Heart right ventricle (tissue), 16 donors: ENCODE measurements at places on chromosomes 12 and 14.

GRCh38 chr14:58098507-58098906, 53.5 kb downstream of the ARMH4 start:
- DNase-seq: no peak

DNA sequence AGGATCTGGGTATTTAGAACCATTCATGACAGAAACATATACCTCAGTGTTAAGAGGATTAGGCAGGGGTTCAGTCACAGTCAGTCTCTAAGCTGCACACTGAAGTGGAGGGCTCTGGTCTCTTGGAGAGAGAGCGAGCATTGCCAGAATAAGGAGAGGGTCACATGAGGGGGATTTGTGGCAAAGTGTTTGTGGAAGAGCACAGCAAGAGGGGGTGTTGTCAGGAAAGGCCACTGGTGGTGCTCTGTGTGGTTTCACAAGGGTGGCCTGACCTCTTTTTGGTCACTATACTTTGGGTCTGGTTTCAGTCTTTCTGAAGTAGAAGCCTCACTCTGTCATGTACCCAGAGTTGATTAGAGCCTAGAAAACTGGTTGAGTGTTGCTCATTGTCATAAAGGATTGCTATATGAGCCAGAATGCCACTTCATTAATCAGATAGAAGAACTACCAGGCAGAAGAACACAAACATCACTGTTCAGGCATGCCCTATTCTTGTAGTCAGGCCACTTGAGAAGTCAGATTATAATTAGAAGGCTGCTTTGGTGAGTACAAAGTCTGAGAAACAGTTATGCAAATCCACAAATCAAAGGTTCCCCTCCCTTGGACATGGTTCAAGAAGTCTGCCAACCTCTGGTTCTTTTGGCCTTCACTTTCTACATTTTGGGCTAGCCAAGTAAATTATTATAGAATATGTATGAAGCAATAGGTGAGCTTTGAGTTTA, 8.4 kb downstream of the TMEM19 start:
- DNase-seq: no peak

GRCh38 chr12:19707948-19708409, 268.7 kb downstream of the AEBP2 start:
- no peak for DNase-seq

DNA sequence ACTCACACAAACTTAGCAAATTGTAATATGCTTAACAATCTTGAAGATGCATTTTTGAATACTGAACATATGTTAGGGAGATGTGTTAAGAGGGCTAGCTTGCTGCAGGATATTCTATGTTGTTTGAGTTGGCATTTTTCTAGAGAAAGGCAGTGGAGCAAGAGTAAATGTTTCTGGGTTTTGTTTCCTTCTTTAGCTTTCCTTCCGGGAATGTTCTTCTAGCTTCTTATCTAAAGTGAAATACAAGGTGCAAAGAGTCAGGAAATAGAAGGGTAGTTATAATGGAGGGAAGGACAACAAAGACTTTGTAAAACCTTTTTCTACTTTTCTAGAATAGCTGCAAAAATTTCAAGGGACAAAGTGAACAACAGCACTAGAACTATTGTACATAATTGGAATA, 77.6 kb upstream of the KCNH3 start:
- no peak for DNase-seq

- no peak for DNase-seq
These were observed 8.9 kb downstream of the ANKRD9 start for GRCh38 chr14:102500713-102501112.

GRCh38 chr12:52645982-52646381, 6.0 kb downstream of the KRT2 start:
- DNase-seq: no peak

- no peak for DNase-seq
These were observed 17.3 kb downstream of the HIP1R start for GRCh38 chr12:122852336-122853275.

DNA sequence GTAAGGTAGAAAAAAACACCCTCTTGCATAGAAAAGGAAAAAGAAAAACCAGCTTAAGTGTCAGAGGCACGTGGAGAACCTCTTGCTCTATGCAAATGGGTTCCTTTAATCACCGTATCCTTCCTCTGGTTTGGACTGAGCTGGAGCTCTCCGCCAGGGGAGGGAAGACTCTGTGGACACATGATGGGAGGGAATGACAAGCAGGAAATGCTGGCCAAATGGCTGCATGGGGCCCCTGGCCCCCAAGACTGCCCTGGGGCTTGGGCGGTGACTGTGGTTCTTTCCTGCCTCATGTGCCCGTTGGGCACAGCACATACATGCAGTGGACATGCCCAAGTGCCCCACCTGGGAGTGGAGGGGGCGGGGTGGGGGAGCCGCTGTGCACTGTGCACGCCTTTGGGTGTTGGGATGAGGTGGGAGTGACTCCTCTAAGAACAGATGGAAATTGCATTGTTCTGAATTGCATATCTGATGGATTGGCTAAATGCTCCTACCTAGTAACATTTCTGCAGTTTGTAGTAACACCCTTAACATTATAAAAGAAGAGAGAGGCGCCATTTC, 166.4 kb upstream of the AVPR1A start:
- DNase-seq: no peak

DNA sequence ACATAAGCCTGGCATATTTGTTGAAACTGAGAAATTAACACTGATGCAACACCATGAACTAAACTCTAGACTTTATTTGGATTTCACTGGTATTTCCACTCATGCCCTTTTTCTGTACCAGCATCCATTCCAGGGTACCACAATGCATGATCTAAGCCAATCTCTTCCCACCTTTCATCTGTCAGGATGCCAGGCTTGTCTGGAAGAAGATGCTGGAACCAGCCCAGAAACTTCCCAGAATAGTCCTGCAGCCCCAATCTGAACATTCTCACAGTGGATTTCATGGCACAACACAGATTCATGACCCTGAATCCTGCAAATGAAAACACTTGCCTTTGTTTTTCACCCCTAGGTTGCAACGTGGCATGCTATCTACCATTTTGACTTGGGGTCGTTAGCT, 189.3 kb upstream of the LHX5 start:
- no peak for DNase-seq

- no peak for DNase-seq
These were observed 43.1 kb upstream of the GTF2A1 start for GRCh38 chr14:81263777-81264410.

GRCh38 chr14:93454224-93454623, 23.5 kb downstream of the UNC79 start:
- DNase-seq: no peak

DNA sequence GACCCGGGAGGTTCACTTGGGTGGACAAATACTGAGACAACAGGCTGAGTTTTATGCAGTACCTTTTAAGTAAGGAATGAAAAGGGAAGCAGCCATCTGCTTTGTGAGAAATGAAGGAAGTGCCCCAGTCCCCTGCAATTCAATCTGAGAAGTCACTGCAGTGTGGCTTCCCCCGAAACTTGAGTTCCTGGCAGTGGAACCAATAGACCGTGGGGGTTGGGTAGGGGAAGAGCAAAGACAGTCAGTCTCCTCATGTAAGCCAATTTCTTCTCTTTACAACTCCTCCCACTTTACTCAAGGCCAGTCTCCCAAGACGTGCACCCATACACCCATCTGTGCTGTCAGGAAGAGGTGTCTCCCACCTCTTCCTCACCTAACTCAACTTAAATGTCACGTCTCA, 206.5 kb downstream of the BCAT1 start:
- DNase-seq: no peak

GRCh38 chr14:23485326-23485725, 15.8 kb downstream of the NGDN start:
- no peak for DNase-seq

DNA sequence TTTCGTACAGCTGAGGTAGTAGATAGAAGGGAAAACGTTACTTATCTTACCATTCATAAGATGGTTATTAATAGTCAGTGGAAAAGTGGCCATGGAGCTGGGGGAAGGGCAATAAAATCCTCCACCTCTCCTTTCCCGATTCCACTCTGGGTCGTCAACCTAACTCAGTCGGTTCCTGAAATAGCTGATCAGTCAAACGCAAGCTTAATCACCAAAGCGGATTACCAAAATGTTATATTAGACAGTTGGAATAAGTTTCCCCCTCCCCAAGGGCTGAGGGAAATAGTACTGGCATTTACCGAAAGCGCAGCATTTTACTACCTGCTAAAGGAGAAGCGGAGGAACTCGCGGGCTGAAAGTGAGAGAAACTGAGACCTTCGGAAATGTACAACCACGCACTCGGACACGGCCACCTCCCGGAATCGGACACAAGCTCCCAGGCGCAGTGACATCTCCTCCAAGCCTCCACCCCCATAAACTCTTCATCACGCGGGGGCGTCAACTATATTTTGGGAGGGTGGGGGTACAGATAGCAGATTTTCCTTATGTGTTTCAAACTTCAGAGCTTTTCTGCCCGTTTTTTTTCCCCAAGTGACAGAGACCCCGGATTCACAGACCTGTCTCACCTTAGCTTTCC, 1.2 kb downstream of the PPM1H start:
- peak; percentile 9 for DNase-seq

- DNase-seq: no peak
These were observed 32.7 kb downstream of the PRMT8 start for GRCh38 chr12:3523728-3524127.

- DNase-seq: no peak
These were observed 1.7 kb upstream of the FLRT2 start for GRCh38 chr14:85528080-85528896.

GRCh38 chr12:69671597-69671996, 27.5 kb downstream of the BEST3 start:
- DNase-seq: no peak

- DNase-seq: no peak
These were observed 2.7 kb upstream of the BEGAIN start for GRCh38 chr14:100589760-100590469.

DNA sequence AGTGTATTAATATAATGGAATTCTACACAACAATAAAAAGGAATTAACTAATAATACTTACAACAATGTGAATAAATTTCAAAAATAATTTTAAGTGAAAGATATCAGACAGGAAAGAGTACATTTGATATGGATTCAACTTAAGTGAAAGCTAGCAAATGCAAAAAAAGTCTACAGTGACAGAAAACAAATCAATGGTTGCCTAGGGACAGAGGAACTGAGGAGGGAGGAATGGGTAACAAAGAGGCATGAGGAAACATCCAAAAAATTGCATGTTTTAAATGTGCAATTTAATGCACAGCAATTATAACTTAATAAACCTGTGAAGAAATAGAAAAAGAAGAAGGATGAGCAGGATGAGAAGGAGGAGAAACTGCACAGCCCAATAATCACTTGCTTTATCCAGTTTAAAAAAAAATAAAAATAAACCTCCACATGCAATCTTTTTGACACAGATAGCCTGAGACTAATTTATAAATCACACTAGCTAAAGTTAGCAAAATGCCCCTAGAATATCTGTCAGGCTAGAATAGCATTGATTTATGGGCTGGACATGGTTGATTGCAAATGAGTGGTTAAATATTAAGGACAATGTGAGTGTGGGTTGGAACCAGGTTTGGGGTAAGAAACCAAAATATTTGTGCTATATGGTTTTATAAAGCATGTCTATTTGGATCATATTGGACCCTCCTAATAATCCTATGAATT, 1089.1 kb downstream of the TRHDE start:
- no peak for DNase-seq

- no peak for DNase-seq
These were observed 32.0 kb downstream of the TSHR start for GRCh38 chr14:80987235-80988032.

DNA sequence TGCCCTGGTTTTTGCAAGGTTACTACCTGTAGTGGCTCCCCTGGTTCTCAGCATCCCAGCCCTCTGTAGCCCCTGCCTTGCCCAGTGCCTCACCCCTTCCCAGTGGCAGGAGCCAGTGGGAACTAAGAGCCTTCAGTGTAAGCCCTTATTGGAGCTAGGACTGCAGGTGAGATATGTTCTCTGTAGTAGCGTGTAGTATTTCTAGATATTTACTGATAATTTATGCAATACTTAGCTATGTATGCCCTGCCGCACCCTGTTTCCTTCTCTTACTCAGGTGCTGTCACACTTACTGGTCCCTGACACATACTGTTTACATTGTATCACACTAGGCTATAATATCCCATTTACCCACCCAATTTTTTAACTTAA, 3.6 kb downstream of the BMAL2 start:
- no peak for DNase-seq

- no peak for DNase-seq
These were observed 78.4 kb downstream of the SETD3 start for GRCh38 chr14:99402285-99402648.

DNA sequence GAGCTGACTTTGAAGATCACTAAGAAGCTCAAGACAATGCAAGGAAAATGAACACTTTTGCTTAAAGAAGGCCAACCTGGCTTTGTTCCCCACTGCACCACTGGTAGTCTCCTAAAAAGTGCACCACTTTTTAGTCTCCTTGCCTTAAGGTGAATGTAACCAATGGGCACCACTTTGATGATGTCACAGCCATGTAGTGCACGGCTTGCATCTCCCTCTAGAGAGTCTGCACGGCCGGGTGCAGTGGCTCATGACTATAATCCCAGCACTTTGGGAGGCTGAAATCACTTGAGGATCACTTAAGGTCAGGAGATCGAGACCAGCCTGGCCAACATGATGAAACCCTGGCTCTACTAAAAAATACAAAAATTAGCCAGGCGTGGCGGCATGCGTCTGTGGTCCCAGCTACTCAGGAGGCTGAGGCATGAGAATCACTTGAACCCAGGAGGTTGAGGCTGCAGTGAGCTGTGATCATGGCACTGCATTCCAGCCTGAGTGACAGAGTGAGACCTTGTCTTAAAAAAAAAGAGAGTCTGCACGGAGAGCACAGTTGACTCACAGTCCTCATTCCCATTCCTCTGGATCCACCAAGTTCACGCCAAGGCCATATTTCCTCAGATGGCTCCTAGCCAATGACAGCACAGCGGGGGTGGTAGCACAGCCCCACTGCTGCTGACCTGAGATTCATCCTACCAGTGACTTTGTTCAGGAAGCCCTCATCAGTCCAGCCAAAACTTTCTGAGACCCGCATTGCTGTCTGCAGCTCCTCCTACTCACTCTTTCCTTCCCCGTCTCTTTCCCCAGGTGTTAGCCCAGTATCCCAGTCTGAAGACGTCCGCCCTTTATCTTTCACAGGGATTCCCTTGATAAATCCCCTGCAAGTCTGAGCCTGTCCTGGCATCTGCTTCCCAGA, 16.5 kb upstream of the IFT81 start:
- peak; percentile 40 for DNase-seq

DNA sequence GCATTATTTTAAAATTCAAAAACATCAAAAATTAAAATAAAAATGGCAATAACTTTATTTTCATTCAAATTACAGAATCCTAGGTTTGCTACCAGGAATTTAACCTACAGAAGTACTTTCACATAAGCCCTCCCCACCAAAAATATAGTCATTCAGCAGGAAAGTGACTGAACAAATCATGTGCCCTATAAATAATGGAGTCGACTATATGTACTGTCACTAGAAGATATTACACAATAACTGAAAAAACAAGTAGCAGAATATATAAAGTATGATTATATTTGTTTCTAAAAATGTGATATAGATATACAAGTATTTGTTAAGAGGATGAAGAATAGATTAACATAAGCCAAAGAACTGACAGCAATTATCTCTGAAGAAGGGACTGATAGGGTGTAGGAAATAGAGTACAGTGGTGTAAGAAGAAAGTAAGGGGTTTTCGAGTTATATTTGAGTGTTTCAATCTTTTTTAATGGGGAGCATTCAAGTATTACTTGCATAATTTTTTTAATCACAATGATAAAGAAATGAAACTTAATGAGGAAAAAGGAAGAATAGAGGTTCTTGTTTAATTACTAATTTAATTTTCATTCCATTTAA, 7.9 kb downstream of the C2CD5 start:
- no peak for DNase-seq

- DNase-seq: no peak
These were observed 80.1 kb downstream of the SSPN start for GRCh38 chr12:26275313-26276131.

- no peak for DNase-seq
These were observed 136.3 kb upstream of the PZP start for GRCh38 chr12:9344541-9344940.

GRCh38 chr12:46908936-46909635, 83.3 kb upstream of the SLC38A4 start:
- no peak for DNase-seq
